ENCODE measurements at places on chromosomes 1 and 21.
A peak's percentile ranks its signal among the peaks of the same experiment; 100 is the strongest.

GRCh38 chr1:30317921-30318320 lies 405.5 kb downstream of the MATN1 start:
- no peak for DNase-seq

DNA sequence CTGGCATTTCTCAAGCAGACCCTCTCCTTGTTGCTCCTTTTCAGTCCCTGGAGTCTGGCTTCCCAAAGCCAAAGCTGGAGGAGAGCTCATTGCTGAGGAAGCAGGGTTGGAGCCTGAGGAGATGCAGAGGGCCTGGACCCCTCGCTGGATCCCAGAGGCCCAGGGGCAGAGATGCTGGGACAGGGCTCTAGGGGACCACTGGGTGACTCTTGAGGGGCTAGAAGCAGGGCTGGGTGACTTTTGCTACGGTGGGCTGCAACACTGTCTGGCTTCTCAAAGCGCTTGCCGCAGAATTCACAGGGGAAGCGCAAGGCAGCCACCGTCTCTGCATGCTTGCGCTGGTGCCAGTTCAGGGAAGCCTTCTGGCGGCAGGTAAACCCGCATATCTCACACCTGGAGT lies 8.8 kb downstream of the ZNF692 start:
- DNase-seq, result no peak

DNA sequence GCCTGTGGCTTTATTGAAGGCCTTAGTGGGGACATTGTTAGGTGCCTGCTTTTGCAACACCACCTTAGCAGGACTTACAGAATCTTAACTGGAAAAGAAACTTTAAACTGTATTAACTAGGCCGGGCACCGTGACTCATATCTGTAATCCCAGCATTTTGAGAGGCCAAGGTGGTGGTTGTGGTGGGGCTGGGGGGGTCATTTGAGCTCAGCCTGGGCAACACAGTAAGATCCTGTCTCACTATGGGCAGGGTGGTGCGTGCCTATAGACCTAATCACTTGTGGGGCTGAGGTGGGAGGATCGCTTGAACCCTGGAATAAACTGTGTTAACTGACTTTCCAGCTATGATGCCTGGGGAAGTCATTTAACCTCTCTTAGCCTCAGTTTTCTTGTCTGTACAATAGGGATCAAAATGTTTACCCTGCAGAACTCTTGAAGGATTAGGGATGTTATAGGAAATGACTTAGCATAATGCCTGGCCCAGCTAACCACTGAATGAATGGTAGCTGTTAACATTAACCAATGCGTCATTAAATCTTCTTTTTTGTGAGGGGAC lies 39.5 kb downstream of the IER5 start:
- no peak for DNase-seq

GRCh38 chr1:214193691-214194090 lies 87.3 kb upstream of the SMYD2 start:
- no peak for DNase-seq

GRCh38 chr1:200038981-200039848 lies 11.7 kb downstream of the NR5A2 start:
- DNase-seq, result no peak

DNA sequence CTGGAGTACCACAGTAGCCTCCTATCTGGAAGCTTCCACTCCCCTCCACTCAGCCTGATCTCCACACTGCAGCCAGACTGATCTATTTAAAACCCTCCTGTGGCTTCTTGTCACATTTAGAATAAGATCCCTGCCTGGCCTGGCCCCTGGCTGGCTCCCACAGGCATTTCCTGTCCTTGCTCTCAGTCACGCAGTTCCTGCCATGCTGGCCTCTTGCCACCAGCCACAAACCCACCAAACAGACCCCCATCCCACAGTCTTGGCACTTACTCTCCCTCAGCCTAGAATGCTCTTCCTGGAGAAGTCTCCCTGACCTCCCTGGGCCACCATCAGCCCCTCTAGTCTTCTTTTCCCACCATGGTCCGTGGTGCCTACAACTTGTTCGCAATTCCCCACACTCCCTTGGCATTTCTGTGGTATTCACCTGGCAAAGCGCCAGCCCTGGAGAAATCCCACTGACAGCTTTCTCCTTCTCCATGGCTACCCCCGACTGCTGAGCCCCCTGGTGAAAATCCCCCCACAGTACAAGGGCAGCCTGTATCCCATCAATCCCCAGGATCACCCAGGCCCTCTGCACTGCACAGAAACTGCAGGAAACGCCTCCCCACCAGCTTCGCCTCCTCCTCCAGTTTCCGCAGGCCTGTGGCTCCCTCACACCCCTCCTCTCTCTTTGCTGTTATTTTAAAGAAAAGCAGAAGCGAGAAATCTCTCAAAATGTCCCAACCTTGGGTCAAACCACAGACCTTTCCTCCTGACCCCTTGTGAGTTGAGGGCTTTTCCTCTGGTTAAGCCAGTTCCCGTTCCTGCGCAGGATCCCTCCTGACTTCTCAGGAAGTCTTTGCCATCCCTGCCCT lies 94.5 kb downstream of the SYT2 start:
- DNase-seq, result peak; percentile 49

DNA sequence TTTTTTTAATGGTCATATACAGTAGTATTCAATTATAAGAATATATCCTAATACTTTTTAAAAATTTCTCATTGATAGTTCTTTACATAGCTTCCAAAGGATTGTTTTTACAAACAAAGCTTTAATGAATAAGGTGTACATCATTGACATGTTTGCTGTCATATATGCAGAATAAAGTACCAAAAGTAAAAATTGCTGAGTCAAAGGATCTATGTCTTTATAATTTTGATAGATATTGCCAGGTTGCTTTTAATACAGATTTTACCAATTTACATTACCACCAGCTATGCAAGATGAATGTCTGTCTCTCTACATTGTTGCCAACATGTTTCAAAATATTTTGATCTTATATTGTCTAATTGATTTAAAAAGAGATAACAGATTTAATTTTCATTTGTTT lies 173.9 kb upstream of the FAM78B start:
- DNase-seq, result no peak

DNA sequence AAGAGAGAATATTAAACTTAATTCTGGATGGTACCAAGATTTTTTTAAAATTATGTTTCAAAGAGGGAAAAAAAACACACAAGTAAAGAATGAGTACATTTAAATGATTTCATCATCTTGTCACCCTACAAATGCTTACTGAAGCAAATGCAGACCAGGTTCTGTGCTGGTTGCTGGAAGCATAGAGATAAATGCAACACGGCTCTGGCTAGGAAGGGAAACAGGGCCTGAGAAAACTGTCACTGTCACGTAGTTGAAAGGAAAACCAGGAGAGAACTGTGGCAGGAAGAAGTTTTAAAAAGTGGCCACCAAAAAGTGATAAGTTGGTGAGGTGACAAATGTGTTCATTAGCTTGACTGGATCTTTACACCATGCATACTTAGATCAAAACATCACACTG lies 336.9 kb upstream of the NFIA start:
- no peak for DNase-seq

DNA sequence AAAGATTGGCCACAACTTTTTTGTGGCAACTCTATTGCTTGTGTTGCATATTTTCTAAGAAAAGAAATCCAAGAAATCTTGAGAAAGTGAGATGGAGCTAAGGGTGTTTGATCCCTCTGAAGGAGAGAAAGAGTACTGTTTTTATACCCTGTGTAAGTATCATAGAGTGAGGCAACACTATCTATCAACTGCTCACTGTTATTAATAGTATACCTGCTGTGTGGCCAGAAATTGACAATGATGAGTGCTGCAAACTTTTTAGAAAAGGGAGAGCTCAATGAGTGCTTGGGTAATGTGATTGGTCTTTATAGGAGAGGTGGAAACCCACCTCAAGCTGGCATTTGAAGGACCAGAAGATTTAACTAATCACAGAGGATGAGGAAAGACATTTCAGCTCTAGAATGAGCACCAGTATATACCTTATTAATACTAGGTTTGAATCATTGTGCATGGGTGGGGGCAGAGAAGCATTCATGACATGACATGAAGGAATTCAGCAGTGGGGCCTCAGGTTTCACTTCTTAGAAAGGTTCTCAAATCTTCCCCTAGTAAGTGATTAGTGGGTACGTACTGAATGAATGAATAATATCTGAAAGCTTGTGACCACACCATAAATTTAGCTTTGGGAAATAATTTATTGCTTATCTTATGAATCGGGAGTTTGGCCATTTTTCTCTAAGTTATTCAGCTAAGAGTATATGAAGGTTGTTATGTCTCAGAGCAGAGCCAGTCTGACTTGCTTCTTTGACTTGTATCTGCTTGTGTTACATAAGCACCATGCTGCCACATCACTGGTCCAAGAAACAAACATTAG lies 169.2 kb upstream of the SGIP1 start:
- DNase-seq, result peak; percentile 60

DNA sequence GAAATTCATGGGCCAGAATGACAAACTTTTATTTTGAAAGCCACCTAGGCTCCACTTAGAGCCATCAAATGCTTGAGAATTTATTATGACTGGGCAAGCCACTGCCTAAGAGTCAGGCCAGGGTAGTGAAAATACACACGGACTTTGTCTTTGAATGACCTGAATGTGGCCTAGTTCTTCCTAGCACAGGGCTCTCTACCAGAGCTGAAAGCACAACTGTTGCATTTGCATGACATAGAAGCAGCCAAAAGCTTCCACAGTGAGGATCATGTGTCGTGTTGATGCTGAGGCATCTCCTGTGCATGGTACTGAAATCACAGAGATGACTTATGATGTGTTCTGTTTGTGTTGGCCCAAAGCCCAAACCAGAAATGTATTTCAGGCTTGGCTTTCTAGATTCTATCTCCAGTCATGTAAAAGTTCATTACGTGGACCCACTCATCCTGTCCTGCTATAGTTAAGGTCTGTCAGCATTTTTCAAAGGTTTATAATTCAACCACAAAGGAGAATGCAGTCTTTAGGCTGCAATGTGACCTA lies 164.0 kb upstream of the UBE2U start:
- DNase-seq, result peak; percentile 99

GRCh38 chr1:14906665-14907064 lies 246.9 kb upstream of the TMEM51 start:
- DNase-seq, result no peak

DNA sequence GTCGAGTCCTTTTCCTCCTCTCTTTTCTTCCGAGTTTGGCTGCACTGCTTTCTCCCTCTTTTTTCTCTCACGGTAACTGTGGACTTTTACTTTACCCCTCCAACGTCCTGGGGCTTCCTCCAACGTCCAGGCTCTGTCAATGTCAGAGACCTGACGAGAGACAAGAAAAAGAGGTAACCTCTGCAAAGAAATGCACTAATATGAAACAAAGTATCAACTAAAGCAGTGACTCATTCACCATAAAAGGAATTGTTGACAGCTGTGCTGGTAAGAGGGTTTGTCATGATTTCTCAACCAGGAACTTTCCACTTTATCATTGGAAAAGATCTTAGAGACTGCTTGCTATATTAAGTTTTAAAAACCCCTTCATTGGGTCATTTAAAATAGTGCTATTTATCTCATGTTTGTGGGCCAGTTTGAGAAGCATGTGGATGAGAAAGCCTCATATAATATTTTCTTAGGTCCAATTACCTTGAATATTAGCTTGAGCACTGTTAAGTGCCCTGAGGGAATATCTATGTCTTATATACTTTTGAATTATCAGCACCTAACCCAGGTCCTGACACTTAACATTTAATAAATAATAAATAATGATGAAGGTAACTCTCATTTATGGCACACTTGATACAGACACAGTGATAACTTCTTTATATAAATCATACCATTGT lies at the start of gene GBP2:
TSS of gene GBP2 (minus strand) at position 202 of the 668 bp plus-strand sequence. CDS start 4,148 bp downstream, outside the sequence.
- peak; percentile 77 for DNase-seq

- no peak for DNase-seq
Measured at GRCh38 chr1:204327359-204327758, 32.4 kb downstream of the PLEKHA6 start.

DNA sequence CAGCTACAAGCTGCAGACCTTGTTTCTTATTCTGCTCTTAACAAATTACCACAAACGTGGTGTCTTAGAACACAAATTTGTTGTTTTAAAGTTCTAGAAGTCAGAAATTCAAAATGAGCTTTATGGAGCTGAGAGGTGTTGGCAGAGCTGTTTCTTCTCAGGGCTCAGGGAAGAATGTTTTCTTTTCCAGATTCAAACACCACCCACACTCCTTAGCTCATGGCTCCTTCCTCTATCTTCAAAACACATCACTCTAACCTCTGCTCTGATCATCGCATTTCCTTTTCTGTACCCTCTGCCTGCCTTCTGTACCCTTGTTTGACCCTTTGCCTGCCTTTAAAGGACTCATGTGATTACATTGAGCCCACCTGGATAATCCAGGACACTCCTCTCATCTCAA lies 26.9 kb upstream of the ITLN1 start:
- DNase-seq, result no peak

DNA sequence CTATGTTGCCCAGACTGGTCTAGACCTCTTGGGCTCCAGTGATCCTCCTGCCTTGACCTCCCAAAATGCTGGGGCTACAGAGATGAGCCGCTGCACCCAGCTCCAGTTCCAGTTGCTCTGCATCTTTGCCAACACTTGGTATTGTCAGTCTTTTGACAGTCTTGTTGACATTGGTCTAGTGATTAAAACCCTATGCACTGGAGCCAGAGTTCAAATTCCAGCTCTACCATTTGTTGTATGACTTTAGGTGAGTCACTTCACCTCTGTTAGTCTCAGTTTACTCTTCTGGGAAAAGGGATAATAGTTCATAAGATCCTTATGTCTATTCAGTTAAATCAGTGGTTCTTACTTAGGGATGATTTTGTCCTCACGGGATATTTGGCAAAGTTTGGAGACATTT lies 32.9 kb upstream of the MED18 start:
- no peak for DNase-seq

- no peak for DNase-seq
Measured at GRCh38 chr1:56533621-56534020, 45.7 kb downstream of the PLPP3 start.

- peak; percentile 97 for DNase-seq
Measured at GRCh38 chr1:170707959-170708655, 44.2 kb downstream of the PRRX1 start.

GRCh38 chr21:42125571-42126544 lies 54.7 kb downstream of the UMODL1 start:
- peak; percentile 33 for DNase-seq

DNA sequence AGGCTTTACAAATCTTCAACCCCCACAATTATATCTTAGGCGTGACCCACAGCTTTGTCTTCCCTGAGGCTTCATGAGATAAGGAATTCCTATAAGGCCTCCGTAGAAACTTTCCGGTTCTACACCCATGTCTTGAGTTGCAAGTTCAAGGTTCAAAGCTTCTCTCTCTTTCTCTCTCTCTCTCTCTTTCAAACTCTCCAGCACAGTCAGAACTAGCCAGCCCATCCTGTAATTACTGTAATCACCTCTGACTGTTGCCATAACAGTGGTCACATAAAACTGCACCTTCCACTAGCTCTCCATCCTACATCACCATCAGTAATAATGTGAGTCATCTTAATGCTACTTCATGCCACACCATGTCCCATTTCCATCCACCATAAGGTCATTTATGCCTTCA lies 90.0 kb upstream of the NFASC start:
- DNase-seq, result no peak

DNA sequence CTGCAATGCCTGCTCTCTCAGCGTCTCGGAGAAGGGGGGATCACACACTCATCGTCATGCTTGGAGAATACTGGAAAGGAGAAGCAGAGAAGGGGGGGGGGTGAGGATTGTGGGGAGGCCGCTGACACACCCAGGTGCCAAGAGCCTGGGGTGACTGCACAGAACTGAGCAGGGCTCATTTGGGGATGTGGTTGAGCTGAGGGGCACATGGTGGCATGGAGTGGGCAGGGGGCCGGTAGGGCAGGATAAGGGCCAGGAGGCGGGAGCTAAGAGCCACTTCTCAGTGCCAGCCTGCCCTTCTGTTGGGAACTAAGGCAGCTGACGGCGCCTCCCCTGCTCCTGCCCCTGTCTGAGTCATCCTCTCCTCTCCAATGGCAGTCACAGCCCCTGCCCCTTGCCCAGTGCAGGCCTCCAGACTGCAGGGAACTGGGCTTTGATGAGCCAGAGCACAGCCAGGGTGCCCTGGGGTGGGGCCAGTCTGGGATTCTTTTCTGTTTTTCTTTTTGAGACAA lies 27.2 kb downstream of the MRPL37 start:
- DNase-seq, result no peak
